Spinal cord (tissue), 10 donors: ENCODE measurements at places on chromosomes 6 and 20. TPM values are rescaled to one million over a fixed set of nuclear protein-coding genes. Genes with fewer than 3 reads are reported as not detected.

BPIFB2 gene
- not detected for polyA plus RNA-seq

DNA sequence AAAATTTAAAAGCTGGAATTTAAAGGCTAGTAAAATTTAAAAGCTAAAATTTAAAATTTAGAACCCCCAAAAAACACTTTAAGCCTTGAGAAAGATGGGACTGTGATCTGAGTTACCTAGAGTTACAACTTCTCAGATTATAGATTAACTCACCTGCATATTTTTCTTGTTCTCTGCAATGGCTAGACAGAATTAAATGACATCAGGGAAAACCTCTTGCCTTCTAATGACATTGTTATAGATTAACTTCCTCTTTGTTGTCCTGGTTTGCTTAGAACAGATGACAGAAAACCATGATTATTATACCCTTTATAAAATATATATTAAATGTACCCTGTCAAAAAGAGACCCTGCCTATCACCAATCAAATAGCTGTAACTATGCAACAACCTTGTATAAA lies 56.4 kb downstream of the TRDN start:
- DNase-seq, result no peak

GRCh38 chr20:38893565-38894090 lies 32.6 kb upstream of the FAM83D start:
- peak; percentile 85 for DNase-seq

DNA sequence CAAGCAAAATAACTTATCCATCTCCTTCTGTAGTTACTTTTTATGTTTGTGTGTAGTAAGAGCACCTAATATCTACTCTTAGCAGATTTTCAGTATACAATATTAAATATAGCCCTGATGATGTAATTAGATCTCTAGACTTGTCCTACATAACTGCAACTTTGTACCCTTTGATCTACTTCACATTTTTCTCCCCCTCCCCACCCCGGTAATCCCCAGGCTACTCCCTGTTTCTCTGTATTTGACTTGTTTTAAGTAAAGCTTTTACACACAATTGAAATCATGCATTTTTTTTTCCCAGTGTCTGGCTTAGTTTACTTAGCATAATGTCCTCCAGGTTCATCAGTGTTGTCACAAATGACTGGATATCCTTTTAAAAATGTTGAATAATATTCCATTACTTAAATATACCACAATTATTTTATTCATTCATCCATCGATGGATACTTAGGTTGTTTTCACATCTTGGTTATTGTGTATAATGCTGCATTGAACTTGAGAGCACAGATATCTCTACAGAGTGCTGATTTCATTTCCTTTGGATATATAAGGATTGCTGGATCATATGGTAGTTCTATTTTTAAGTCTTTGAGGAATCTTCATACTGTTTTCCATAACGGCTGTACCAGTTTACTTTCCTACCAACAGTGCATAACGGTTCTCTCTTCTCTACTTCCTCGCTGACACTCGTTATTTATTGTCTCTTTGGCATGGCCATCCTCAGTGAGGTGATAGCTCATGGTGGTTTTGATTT lies 212.7 kb downstream of the CDKAL1 start:
- DNase-seq, result no peak

DNA sequence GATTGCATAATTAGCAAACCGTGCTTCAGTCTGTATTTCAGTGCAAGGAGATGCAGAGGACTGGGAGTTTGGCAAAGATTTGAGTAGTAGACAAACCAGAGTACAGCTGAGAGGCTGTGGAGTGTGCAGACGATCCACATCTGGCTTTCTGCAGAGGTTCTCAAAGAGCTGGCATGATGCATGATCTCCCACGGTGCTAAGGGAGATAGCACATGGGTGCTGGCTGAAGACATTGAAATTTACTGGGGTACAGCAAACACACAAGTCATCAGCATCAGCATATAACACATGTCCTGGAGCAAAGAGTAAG lies 79.0 kb upstream of the FAM184A start:
- DNase-seq, result no peak

GRCh38 chr20:52972190-52972937 lies at the start of gene TSHZ2:
TSHZ2 (plus strand) TSS chr20:52972358; CDS start chr20:52973294, 936 bp downstream.
- DNase-seq, result no peak

DNA sequence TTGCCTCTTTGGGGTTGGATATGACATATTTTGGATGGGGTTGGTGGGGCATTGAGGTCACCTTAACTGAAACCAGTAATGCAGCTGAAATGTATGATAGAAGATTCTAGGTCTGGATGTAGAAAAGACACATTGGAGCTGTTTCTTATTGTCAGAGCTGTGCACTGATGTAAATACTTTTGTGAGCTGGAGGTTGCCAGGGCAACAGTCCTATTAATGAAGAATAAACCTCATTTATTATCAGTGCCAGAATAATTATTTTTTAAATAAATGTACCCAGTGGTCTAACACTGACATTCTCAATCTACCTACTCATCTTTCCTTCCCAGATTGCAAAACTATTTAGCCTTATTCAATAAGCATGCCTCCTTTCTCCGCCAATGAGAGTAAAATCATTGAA lies 57.0 kb downstream of the CAP2 start:
- peak; percentile 69 for DNase-seq

CEP250 gene
- polyA plus RNA-seq, result 42.0 TPM

GRCh38 chr20:56871691-56872090 lies 242.6 kb downstream of the TFAP2C start:
- DNase-seq, result no peak

DNA sequence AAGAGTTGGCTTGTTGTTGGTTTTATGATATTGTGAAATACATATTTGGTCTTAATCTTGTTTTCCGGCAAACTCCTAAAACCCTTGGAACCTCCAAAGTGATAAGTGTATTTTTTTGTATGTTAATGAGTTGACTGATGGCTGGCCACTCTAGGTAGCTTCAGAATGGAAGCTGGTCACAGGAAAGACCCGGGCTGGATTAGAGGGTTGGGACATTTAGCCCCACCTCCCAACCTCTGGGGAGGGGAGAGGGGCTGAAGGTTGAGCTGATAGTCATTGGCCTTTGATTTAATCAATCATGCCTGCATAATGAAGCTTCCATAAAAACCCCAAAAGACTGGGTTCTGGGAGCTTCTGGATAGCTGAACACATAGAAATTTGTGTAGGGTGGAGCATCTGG lies 42.7 kb downstream of the SASH1 start:
- DNase-seq, result no peak
